IPS-NIHi11 (cell line): ENCODE measurements at places on chromosomes 16 and 17.
A peak's percentile ranks its signal among the peaks of the same experiment; 100 is the strongest.

DNA sequence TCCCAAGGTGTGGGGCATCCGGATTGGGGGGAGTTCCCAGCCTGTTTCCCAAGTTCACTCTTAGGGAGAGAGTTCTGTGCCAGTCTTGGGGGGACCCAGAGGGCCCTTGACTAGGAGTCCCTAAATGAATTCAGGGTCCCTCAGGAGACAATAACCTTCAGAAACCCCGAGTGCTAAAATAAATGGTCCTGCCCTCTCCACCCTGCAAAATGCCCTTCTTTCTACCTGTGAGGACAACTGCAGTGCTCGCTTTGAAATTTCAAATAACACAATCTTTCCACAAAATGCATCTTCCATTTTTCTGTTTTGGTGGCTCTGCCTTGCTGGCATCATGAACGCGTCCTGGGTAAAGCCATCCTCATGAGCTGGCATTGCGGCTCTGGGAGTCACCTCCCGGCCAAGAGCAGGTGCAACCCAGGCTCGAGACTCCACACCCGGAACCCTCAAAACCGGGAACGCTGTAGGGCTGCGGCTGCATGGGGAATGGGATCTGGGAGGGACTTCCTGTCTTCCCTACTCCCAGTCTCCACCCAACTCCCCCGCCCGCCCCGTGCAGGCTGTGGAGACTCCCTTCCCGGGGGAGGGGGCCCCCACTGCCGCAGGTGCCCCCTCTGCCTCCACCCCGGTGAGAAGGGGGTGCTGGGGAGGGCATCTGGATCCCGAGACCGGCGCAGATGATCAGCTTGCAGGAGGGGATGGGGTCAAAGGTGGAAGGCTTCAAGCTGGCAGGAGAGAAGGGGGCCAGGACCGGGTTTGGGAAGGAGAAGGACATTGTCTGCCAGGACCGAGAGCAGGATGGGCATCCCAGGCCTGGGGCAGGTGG is at the start of gene ZNF205:
Gene ZNF205 (plus strand): TSS at position 529 of the 823 bp plus-strand sequence. CDS start 845 bp downstream, outside the sequence.
- peak; percentile 90 for DNase-seq

DNA sequence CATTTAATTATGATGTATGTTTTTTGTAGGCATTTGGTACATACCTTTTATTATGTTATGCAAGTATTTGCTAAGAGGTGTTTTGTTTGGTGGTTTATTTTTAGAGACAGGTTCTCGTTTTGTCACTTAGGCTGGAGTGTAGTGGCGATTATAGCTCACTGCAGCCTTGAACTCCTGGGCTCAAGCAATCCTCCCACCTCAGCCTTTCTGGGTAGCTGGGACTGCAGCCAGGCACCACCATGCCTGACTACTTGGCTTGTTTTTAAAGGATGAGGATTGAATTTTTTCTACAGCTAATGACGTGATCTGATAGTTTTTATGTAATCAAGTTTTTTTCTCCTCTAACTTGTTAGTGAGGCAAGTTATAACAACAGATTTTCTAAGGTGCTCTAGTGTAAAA is 199.6 kb downstream of the SPECC1 start:
- no peak for DNase-seq

DNA sequence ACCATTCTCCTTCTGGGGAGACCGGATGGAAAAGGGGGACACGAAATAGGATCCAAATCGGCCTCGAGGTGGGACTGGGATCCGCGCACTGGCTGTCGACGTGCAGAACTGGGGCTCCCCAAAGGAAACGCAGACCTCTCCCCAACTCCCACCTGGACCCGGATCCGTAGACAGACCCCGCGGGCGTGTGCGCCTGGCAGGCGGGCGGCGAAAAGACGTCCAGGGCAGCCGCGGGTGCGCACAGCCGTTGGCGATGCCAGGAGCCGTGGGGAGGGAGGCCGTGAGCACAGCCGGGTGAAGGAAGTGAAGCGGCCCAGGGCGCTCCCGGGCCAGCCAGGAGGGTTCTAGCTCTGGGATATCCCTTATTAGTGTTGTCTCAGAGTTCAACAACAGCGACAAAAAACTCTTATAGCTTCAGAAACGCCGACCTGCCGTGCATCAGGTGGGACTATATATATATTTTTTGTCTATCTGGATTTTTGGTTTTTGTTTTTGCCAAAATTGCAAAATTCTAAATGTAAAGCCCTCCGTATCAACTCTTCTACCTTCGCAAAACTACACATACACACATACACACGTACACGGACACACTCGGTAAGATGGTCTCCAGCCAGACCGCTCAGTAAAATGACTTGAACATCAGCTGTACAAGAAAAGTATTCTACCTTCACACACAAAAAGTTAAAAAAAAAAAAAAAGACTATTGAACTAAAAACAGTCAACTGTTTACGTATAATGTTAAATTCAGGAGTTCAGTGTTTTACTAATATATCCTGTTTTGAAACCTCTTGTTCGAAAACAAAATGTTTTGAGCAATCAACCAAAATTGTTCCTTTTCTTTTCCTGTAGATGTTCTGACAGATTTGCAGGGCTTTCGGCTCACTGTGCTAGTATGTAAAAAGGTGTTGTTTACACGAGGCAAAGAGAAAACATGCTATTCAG is 5.2 kb upstream of the AATF start:
- peak; percentile 31 for DNase-seq

DNA sequence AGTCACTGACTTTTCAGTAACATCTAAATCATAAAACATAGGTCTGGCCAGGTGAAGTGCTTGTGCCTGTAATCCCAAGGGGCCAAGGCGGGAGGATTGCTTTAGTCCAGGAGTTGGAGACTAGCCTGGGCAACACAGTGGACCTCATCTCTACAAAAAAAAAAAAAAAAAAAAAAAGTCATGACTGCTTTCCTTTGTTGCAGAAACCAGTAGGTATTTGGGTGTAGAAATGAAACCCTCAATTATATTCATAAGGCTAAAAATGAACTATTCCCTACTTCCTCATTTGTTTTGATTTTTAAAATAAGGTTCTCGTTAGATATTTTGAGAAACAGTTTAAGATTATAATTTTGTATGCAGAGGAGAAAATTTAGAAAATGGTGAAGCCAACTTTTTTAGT is 26.0 kb downstream of the PITPNC1 start:
- no peak for DNase-seq

GRCh38 chr17:60327134-60327900 is 64.6 kb downstream of the USP32 start:
- peak; percentile 32 for DNase-seq

GRCh38 chr16:27317738-27318391 is 4.1 kb downstream of the IL4R start:
- no peak for DNase-seq

- no peak for DNase-seq
Measured at GRCh38 chr16:17270111-17270510, 200.6 kb downstream of the XYLT1 start.

- DNase-seq, result no peak
Measured at GRCh38 chr17:17119533-17119932, 77.3 kb downstream of the MPRIP start.

- no peak for DNase-seq
Measured at GRCh38 chr17:17887752-17888304, 51.0 kb upstream of the SREBF1 start.

DNA sequence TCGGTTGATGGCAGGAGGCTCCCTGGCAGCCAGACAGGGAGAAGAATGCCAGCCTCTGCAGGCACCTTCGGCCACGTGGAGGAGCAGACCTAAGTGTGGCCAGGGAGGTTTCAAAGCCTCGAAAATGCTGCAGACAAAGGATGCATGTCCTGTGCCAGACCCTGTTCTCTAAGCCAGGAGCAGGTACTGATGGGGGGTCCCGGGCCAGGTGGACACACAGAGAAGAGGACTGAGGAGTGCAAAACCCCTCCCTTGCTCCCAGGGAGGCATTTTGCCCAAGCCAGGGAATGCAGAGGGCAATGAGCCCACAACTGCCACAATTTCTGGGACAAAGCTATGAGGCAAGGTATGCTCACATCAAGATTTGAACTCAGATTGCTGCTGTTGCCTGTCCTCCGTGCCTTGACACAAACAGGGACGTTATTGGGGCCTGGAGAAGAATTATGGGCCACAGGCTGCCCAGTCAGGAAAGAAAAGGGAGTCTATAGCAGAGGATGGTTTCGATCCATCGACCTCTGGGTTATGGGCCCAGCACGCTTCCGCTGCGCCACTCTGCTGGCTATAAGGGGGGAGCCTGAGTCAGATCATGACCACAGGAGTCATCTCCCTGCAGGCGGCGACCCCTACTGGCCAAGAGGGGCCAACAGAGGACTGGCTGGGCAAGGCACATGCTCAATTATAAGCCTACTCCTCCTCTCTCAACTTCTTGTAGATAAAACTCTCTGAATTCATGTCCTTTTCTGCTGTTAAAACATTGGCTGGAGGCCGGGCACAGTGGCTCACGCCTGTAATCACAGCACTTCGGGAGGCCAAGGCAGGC is 25.1 kb upstream of the FOXK2 start:
- peak; percentile 93 for DNase-seq

- DNase-seq, result no peak
Measured at GRCh38 chr17:42584880-42585279, 7.4 kb upstream of the PSMC3IP start.

DNA sequence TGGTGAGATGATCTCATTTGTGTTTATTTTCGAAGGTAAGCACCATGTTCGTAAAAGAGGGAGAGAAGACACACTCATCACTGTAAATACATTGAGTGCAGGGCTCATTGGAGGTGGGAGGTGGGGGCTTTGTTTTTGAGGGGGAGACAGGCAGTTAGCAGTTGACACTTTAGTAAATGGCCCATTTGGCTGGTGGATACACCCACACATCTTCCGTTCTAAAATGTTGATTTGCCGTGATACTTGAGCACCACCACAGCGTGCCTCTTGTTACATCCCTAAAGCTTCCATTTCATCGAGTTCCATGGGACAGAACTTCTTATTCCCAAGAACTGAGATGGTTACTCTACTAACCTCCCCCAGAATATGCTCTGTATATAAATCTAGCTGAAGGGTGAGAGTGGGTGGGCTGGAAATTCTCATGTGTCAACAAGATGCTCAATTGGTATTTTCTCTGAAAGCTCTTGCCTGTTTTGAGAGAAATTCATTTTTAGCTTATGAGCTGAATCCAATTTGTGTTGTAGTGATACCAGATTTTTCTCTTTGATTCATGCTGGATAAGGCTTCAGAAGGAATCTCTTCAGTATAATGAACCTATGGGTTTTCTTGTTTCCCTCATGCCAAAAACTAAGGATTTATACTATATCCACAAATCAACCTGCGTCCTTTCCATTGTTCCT is 314.3 kb downstream of the RBFOX1 start:
- DNase-seq, result no peak

- DNase-seq, result no peak
Measured at GRCh38 chr17:80031691-80032430, 3.8 kb downstream of the TBC1D16 start.

DNA sequence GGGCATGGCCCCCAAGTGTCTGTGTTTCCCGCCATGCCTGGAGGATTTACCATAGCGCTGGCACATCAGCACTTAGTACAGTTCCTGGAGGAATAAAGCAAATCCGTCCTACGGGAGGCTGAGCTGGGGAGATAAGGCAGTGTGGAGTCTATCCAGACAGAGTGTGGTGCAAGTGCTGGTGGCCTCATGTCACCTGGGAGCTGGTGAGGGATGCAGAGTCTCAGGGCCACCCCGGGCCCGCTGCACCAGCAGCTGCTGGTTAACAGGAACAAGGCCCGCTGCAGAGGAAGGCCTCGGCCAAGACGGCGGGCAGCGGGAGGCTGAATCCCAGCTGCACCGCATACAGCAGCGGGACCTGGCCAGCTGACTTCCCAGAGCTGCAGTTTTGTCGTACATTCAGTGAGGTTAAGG is 57.3 kb upstream of the CDC42EP4 start:
- no peak for DNase-seq

GRCh38 chr16:74438492-74438979 is 17.3 kb upstream of the CLEC18B start:
- no peak for DNase-seq

- no peak for DNase-seq
Measured at GRCh38 chr17:75842963-75843576, 1.1 kb downstream of the UNC13D start.

DNA sequence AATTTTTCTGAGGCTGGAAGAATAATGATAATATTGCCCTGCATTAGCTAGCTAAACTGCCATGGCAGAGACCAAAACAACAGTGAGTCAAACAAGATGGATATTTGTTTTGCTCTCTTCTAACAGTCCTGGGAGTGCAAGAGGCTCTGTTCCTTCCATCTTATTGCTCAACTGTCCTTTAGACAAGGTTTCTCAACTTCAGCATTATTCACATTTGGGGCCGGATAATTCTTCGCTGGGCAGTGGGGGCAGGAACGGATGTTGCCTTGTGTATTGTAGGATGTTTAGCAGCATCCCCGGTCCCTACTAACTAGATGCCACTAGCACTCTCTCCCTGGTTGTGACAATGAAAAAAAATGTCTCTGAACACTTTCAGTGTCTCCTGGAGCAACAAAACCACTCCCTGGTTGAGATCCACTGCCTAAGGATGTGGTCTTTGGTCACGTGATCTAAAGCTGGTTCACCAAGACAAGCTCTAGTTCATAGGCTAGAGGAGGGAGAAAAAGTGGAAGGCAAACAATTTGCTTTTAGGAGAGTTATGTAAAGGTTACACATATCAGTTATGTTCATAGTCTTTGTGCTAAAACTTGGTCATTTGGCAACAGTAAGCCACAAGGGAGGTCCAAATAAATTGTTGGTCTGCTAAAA is 144.4 kb downstream of the PCTP start:
- no peak for DNase-seq

DNA sequence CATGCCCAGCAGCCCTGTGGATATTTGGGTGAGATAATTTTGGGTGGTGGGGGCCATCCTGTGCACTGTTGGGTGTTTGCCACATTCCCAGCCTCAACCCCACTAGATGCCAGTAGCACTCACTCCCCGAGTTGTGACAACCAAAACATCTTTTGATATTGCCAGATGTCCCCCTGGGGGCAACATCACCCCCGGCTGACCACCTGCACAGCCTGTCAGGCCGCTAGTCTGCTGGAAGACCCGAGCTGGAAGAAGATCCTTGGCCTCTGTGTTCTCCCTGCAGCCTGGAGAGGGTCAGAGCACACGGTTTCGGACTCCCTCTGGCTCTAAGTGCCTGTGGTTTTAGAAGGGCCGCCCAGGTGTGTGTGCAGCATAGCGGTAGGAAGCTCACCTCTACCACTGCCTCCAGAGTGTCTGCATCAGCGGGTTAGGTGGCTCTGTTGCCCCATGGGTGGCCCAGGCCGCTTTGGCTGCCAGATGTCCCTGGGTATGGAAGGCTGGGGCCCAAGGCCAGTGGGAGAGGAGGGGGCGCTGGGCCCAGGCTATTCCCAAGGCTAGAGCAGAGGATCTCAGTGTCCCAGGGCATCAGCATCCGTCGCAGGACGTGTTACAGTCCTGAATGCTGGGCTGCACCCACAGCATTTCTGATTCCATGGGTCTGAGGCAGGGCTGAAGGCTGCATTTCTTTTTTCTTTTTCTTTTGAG is 195.8 kb upstream of the GSE1 start:
- no peak for DNase-seq

- DNase-seq, result no peak
Measured at GRCh38 chr17:40471846-40472732, 28.8 kb downstream of the IGFBP4 start.

GRCh38 chr17:81271226-81271625 is 23.9 kb downstream of the SLC38A10 start:
- no peak for DNase-seq

GRCh38 chr16:6018848-6019489 is 921.4 kb upstream of the EEF2KMT start:
- DNase-seq, result peak; percentile 34
